Kidney epithelial cell (primary cell): ENCODE measurements at places on chromosomes 3 and 15. TPM values are rescaled to one million over a fixed set of nuclear protein-coding genes. Genes with fewer than 3 reads are reported as not detected.

FOXL2 gene
- 0.54 and 0.68 TPM in 2 replicates for total RNA-seq

RTF1 gene
- 21.3 and 27.9 TPM in 2 replicates for total RNA-seq

PRSS50 gene
- 0.07 and 0.29 TPM in 2 replicates for total RNA-seq

SI gene
- not detected in 2 replicates for total RNA-seq

MRPS25 gene
- total RNA-seq = 22.0 and 38.4 TPM in 2 replicates

CATSPER2 gene
- total RNA-seq = 1.8 and 5.0 TPM in 2 replicates

LOXL1 gene
- total RNA-seq = 67.2 and 81.3 TPM in 2 replicates

MRPL3 gene
- total RNA-seq = 105 and 132 TPM in 2 replicates

CIB2 gene
- total RNA-seq = 16.3 and 21.4 TPM in 2 replicates

- no peak for DNase-seq
Measured at GRCh38 chr15:29770796-29771195, 51.5 kb downstream of the TJP1 start.

GRCh38 chr3:70224337-70224736, 88.1 kb downstream of the MDFIC2 start:
- DNase-seq = no peak

- DNase-seq = no peak
Measured at GRCh38 chr3:169619793-169620192, 43.7 kb downstream of the MECOM start.

- no peak for DNase-seq
Measured at GRCh38 chr3:53753518-53754183, 92.6 kb downstream of the CHDH start.

DNA sequence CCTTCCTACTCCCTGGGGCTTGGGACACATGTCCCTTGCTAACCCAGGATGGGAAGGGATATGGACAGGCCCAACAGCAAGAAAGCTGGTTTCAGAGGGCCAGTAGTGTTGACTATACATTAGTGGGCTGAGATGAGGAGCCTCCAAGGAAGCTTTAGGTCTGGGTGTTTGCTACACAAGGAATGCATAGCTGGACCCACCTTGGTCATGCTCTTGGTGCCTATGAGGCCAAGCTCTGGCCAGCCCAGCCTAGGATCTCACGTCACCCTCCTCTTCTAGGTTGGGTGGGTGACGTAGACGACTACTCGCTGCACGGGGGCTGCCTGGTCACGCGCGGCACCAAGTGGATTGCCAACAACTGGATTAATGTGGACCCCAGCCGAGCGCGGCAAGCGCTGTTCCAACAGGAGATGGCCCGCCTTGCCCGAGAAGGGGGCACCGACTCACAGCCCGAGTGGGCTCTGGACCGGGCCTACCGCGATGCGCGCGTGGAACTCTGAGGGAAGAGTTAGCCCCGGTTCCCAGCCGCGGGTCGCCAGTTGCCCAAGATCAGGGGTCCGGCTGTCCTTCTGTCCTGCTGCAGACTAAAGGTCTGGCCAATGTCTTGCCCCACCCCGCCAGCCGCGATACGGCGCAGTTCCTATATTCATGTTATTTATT, 653 bp upstream of the WDR6 start:
- DNase-seq = no peak

GRCh38 chr15:59590027-59590426, 21.6 kb upstream of the GCNT3 start:
- DNase-seq = no peak

DNA sequence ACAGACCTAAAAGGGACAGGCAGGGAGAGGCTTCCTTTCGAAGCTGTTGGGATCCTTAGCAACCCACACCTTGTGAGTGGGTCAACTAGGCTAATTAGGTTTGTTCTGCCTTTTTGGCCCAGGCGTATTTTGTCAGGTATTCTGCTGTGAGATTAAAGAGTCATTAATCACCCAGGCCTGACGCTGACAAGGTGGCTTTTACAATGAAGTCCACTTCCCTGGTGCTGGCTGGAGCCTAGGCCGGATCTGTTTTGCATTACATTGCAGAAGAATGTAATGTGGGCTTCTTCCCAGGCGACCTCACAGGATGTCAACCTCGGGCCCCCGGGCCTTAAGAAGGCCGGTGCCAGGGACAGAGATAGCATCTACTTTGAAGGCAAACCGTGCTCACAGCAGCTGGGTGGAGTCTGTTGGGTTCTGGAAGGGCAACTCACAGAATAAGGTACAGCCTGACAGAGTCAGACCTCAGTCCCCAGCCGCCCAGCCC, 76.9 kb downstream of the HES1 start:
- no peak for DNase-seq

DNA sequence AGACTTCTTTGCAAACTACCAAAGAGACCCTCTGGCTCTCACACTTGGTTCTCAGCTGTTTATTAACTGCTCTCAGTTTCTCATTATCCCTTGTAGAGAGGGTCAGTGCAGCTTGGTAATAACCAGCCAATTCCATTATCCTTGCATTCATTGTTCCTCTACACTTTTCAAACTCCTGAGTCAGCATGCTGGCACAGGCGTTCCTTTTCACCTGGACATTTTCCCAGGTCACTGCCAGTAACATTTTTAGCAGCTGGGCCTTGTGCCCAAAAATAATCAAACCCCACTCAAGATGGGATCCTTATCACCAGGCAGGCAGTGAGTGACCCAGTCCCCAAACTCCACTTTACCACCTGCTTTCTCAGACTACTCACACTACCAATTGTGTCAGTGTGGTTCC, 4.8 kb upstream of the SUMF1 start:
- DNase-seq = no peak

DNA sequence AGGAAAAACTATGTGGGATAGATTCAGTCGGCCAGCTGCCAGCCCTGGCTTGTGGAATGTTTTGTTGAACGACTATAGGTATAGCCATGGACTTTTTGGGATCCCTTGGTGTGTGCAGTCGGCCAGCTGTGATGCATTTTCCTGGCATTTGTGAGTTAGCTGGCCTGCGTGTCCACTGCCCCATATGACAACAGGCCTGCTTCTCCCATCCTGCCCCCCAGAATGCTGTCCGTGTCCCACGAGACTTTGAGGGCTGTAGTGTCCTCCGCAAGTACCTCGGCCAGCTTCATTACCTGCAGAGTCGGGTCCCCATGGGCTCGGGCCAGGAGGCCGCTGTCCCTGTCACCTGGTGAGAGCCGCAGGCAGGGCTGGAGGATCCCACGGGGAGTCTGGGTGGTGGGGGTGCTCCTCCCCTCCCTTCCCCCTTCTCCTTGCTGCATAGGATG, 23.6 kb downstream of the PTPN23 start:
- DNase-seq = no peak

DNA sequence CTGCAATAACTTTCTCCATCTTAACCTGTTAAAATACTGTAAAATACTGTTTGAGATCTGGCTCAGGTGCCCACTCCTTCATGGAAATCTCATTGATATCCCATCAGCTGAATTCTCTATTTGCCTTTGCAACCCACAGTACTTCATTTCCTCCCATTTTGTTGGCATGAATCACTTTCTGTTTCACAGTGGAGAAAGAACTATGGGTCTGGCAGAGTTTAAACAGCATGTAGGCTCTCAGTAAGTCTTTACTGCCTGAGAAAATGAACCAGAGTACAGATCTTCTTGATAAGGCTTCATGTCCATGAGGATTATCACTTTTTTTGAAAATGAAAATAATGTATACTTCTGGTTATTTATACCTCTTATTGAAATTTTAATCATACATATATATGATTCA, 245.9 kb downstream of the NAALADL2 start:
- DNase-seq = no peak

- DNase-seq = peak; percentile 44
Measured at GRCh38 chr15:83747050-83747717, 93.3 kb downstream of the ADAMTSL3 start.

GRCh38 chr3:160568989-160569388, 3.6 kb upstream of the KPNA4 start:
- no peak for DNase-seq

DNA sequence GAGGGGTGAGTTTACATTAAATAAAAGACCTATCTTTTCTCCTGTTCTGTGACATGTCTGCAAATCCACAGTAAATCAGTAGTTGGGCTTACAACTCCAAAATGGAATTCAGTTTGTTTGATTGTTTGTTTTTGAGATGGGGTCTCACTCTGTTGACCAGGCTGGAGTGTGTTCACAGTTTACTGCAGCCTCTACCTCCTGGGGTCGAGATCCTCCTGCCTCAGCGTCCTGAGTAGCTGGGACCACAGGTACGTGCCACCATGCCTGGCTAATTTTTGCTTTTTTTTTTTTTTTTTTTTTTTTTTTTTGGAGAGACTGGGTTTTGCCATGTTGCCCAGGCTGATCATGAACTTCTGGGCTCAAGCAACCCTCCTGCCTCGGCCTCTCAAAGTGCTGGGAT, 63.5 kb upstream of the ADPGK start:
- DNase-seq = no peak

DNA sequence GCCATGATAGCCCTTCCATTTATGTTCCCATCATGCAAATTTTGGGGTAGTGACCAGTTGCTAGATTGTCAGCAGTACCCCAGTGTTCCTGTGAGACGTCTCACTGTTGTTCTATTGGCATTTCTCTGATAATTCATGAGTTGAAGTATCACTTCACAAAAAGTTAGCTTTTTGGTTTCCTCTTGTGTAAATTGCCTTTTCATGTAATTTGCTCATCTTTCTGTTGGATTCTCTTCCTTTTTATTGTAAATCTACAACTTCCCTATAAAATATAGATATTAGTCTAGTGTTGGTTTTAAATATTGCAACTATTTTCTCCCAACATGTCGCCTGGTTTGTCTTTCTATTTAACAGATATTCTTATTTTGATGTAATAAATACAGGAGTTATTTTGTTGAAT, 7.5 kb upstream of the A4GNT start:
- no peak for DNase-seq

- DNase-seq = no peak
Measured at GRCh38 chr3:11140030-11140712, 14.1 kb upstream of the HRH1 start.

DNA sequence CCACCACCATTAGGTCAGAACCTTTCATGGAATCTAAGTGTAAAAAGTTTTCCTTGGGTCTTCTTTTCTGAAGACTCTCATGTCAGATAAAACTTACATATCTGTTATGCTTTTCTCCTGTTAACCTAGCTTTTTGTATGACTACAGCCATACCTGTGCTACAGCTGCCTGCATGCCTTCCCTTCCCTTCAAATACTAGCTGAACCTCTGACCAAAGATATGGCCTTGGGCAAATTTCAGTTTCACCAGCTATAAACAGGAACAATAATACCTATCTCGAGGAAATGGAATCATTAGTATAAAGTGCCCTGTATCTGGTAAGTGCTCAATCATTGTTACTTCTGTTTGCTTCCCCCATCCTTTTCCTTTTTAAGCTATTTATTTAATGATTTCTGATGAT, 25.0 kb downstream of the GLB1 start:
- no peak for DNase-seq

DNA sequence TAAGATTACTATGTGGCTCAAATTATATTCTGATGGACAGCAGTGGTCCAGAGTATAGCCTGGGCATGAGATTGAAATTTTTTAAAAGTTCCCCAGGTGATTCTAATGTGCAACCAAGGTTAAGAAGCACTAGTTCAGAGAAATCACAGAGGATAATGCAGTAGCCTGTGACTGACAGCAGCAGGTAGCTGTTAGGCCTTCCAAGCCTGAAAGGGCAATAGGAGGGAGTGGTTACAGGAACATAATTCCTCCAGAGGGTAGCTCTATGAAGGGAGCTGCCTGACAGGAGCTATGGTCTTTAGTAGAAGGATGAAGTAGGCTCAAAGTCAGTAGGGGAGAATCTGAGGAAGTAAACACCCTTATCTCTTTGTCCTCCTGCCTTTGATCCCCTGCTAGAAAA, 342.9 kb upstream of the PPP2R3A start:
- no peak for DNase-seq
